ENCODE measurements at places on chromosomes 5 and 9. TPM values are rescaled to one million over a fixed set of nuclear protein-coding genes. Genes with fewer than 3 reads are reported as not detected.
A peak's percentile ranks its signal among the peaks of the same experiment; 100 is the strongest.

DNA sequence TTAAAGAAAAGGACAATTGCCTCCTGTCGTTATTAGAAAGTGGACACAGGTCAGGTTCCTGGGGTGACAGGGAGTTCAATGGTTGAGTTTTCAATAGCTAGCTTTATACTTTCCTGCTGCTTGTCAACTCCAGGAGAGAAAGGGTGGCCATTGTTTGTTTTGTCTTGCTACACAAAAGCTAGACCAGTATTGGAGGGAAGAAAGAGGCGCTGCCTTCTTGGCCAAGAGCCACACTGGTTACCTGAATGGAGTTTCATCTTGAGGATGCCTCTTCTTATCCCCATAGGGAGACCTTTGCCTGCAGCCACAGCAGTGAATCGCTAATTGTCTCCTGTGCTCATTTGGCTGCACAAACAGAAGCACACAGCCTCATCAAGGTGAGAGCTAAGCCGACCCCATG, 279.4 kb upstream of the GRIA1 start:
- no peak for DNase-seq
- H3K27ac ChIP-seq: no peak overlapping the region
- no peaks in the 10 kb centered on the region for H3K36me3 ChIP-seq

DNA sequence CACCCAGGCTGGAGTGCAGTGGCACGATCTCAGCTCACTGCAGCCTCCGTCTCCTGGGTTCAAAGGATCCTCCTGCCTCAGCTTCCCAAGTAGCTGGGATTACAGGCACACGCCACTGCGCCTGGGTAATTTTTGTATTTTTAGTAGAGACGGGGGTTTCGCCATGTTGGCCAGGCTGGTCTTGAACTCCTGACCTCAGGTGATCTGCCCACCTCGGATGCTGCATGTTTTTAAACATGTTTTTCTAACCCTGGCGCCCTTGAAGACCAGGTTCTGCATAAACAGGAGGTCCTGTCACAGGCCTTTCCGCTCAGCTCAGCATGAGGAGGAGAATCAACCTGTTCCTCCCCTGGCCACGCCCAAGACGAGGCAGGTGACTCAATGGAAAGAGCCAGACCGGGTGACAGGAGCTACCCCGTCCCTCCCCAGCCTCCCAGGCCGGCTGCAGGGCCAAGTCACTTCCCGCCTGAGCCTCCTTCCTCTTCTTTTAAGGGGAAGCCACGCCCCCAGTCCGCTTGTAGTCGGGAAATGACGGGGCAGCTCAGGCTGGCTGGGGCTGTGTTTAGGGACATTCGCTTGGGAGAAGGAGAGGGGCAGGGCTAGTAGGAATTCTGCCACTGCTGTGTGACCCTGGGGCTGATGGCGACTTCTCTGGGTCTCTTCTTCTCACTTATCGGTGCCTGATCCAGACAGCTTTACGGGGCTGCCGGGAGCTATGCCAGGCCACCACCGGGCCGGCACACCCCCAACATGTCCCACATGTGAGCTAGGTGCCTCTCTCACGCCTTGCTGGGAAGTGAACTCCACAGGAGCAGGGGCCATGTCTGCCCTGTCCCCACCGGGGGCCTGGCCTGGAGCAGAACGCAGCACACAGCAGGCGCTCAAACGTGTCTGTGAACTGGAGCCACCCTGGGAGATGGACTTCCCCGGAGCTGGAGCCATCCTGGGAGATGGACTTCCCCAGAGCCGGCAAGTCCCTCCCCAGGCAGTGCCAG, 6.1 kb downstream of the NOTCH1 start:
- peak overlapping the region; percentile 88 for H3K4me3 ChIP-seq
- peaks cover 39% of the 10 kb centered on the region for H3K4me1 ChIP-seq
- H3K27ac ChIP-seq: peak overlapping the region; percentile 98
- H3K27me3 ChIP-seq: no peaks in the 10 kb centered on the region
- peaks cover 10% of the 10 kb centered on the region for H3K36me3 ChIP-seq

The CCL27 gene
- 0.43 TPM for total RNA-seq

The TUSC1 gene
- not detected for total RNA-seq

The POU5F2 gene
- 1.3 TPM for total RNA-seq

Data from activated naive CD8-positive, alpha-beta T cell treated with anti-CD3 and anti-CD28 coated beads, Interleukin-2, amount 10 ng/mL, durations not matched to agents 7 days and 5 days (primary cell).